ENCODE measurements at places on chromosomes 16 and 17.
A peak's percentile ranks its signal among the peaks of the same experiment; 100 is the strongest.

- no peak for DNase-seq
Measured at GRCh38 chr16:71622088-71622487, 3.9 kb upstream of the MARVELD3 start.

GRCh38 chr17:29007860-29008455 lies 2.1 kb upstream of the SEZ6 start:
- DNase-seq = no peak

DNA sequence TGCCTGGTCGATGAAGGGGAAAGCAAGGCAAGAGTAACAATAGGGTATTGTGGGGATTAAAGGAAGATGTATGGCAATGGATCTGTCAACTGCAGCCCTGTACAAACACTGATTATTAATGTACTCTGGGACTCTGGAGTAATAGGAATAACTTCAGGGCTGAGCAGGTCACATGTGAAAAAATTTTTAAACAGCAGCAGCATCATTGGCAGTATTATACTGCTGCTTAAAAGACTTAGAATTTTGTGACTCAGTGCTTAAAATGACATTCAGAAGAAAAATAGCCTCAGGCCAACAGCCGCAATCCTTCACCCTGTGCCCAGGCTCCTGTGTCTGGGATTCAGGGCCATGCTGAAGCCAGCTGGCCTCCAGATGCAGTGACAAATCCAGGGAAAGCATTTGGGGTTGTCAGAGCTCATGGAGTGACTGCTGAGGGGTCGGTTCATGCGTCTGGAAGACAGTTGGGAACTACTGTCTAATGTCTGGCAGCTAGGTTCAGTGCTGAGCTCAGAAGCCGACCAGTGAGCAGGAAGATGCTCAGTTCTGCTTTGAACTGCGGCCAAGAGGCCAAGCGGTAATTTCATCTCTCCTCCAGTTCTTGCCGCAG lies 22.2 kb downstream of the TEX2 start:
- DNase-seq = peak; percentile 56

- no peak for DNase-seq
Measured at GRCh38 chr16:11752856-11753255, 10.2 kb upstream of the TXNDC11 start.

DNA sequence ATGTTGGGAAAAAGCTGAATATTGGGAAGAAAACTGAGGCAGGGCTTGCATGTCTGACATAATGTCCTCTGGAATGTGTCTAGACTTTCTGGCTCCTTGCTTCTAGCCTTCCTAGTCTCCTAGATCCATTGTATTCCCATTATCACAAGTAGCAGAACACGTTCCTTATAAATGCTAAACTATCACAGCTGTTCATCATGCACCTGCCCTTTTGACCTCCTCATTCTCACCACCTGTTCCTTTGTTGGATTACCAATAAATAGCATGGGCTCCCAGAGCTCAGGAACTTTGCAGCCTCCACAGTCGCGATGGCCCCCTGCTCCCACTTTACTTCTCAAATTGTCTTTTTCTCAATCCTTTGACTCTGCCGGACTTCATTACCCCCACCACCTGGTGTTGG lies 49.7 kb downstream of the ACSM1 start:
- no peak for DNase-seq

DNA sequence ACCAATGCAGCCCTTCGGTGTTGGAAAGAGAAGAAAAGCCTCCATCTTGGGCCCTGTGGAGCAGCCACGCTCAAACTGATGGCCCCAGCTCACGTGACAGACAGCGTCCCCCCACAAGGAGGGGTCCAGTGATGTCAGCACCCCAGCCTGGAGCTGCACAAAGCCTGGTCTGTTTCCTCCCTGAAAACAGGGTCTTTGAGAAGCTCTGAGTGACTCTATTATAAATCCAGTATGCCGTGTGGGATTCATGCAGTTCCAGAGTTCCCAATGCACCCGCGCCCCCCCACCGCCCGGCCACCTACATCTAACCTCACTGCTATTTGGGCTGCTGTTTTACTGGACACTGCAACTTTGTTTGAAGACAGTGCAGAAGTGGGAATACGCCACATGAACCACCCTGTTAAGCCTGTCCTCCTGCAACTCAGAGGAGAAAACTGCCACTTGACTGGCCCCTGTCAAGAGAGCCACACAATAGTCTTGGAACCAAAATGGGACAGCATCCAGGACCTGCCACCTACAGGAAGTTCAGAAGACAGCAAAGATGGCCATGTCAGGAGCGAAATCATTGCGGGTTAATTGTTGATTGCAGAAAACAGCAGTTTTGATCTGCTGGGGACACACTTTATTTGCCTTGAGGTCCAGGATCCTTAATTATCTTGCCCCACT lies 33.1 kb downstream of the PMP22 start:
- peak; percentile 95 for DNase-seq

DNA sequence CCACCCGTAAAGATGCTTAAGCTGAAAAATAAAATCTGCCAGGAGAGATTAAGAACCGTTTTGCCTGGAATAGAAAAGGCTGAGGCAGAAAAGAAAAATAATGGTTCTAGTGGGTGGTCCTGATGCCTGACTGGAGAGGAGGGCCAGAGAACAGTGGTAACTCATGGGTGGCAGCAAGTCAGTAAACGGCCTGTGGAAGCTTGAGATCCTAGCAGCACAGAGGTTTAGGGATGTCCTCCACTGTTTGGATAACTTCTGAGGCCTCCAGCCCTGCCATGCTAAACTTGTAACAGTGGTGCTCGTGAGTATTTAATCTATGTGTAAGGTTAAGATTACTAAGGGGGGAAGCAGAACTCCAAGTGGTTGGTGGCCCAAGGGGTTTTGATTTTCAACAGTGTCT lies 21.2 kb upstream of the PHAF1 start:
- no peak for DNase-seq

GRCh38 chr16:28112908-28113307 lies 49.4 kb upstream of the GSG1L start:
- no peak for DNase-seq

- DNase-seq = peak; percentile 62
Measured at GRCh38 chr17:37527249-37527851, 37.7 kb downstream of the DUSP14 start.

GRCh38 chr16:49754495-49755312 lies 101.2 kb downstream of the ZNF423 start:
- DNase-seq = peak; percentile 19

GRCh38 chr17:29591737-29592608 lies 959 bp upstream of the ANKRD13B start:
- DNase-seq = peak; percentile 84

GRCh38 chr17:12927541-12928425 lies 90.0 kb downstream of the ELAC2 start:
- no peak for DNase-seq

- no peak for DNase-seq
Measured at GRCh38 chr16:23148513-23149266, 562 bp downstream of the USP31 start.

DNA sequence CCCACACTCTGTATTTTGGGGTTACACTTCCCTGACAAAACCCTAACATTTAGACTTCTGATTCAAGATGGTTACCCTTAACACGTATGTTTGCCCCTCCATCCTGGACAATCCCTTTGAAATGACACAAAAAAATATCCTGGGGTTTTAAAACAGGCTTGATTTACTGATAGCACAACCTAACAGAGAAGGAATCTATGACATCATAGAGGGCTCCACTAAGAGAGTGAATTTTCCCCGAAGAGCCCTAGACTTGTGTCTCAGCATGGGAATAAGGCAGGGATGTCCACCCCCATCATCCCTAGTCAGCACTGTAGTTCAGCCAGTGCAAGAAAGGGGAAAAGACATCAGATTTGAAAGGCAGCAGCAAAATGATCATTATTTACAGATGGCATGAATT lies 15.8 kb upstream of the SRCIN1 start:
- no peak for DNase-seq

- no peak for DNase-seq
Measured at GRCh38 chr16:69219279-69219678, 32.3 kb downstream of the SNTB2 start.

DNA sequence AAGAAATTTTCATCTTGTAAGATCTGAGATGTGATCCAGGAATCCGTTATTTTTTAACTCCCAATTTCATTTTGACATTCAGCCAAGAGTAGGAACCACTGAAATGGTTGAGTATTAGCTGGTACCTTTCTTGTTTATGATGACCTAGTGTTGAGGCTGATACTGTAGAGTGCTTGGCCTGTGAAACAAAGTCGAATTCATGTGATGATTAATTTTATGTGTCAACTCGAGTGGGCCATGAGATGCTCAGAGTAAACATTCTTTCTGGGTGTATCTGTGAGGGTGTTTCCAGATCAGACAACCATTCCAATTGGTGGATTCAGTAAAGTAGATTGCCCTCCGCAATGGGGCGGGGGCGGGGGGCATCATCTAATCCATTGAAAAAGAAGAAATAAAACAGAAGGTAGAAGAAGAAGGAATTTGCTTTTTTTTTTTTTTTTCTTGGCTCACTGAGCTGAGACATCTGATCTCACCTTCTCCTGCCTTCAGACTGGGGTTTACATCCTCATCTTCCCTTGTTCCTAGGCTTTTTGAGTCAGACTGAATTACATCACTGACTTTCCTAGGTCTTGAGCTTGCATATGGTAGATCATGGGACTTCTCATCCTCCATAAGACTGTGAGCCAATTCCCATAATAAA lies 264.6 kb upstream of the KCNJ16 start:
- no peak for DNase-seq
